ENCODE measurements at places on chromosomes 5 and 9.

DNA sequence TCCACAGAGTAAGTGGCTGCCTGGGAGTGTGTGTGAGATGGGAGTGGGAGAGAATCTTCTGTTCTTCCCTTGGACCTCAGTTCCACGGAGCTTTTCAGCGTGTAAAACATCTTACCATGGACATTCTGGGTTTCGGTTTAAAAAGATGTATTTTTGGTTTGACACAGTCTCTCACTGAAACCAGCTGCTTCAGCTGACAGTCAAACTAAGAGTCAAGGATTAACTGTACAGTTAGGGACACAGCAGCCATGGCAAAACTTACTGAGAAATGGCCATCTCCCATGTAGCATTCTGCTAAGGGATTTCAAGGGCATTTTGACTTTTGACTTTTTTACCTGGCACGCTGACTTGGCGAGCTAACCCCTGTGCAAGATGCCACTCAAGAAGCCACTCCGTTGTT is 93.8 kb upstream of the IL12B start:
- no peak for DNase-seq

DNA sequence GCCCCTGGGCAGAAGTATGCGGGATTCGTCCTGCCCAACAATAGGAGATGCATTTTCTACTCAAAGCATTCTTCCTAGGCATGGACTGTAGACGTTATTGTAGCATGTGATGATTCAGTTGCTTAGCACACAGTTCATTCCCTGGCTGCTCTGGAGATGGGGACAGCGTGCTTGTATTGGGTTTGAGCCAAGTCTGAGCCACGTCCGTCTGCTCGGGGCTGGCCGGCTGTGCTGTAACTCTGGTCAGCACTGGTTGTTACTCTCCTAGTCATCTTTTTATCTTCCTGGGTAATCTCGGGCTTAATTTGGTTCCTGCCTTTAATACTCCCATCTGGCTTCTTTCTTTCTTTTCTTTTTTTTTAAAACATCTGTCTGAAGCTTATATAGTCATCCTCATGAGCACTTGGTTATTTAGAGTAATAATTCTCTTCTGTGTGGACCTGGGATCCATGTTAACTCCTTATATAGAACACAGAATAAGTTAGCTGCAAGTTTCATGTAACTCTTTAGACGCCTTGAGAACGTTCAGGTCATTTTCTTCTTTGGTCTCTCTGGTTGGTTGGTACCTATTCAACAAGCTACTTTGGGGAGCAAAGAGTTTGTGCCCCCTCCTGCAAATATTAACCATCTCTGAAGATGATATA is 118.8 kb upstream of the RPS23 start:
- DNase-seq = no peak

DNA sequence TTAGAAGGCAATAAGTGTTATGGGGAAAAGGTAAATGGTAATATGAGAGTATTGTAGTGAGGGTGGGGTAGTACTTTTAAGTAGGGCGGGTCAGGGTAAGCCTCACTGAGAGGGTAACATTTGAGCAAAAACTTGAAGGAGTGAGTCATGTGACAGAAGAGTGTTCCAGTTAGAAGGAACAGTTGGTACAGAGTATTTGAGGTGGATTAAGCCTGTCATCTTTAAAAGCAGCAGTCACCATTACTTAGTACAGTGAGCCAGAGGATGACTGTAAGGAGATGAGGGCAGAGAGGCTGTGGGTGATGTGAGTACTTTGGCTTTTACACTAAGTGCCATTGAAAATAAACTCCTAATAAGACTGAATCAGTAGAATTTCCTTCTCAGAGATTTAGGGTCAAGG is 54.8 kb downstream of the UBAP1 start:
- no peak for DNase-seq

- DNase-seq = no peak
Observed at GRCh38 chr5:44881266-44881665, 72.5 kb downstream of the MRPS30 start.

DNA sequence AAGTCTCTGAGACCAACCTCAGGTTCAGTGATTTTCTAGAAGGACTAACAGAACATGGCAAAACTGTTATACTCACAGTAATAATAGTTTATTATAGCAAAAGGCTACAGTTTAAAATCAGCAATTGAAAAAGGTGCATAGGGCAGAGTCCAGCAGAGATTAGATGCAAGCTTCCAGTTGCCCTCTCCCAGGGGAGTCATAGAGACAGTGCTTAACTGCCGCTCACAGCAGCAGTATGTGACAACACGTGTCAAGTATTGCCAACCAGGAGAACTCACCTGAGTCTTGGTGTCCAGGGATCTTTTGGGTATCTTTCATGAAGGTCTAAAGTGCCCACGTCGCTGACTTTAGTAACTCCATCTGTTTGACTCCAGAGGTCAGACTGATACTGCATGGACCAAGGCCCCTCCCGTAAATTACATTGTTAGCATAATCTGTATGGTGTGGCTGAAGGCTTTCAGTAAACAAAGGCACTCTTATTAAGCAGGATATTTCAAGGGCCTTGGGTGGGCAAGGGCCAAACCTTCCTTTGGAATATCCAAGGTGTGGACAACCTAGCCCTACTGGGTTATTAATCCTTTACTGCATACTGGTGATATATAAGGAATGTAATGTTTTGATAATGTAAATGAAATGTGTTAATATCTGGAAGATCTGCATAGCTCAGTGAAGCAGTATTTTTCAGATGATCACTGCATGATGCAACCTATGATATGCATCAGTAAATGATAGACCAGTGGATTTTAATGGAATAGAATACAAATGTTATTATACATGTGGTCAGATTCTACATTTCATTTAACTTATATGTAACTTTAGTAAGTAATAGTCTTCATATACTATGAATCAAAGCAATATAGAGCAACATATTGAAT is 44.0 kb downstream of the RASA1 start:
- no peak for DNase-seq

- no peak for DNase-seq
Observed at GRCh38 chr5:141701360-141702119, 19.5 kb upstream of the ARAP3 start.

DNA sequence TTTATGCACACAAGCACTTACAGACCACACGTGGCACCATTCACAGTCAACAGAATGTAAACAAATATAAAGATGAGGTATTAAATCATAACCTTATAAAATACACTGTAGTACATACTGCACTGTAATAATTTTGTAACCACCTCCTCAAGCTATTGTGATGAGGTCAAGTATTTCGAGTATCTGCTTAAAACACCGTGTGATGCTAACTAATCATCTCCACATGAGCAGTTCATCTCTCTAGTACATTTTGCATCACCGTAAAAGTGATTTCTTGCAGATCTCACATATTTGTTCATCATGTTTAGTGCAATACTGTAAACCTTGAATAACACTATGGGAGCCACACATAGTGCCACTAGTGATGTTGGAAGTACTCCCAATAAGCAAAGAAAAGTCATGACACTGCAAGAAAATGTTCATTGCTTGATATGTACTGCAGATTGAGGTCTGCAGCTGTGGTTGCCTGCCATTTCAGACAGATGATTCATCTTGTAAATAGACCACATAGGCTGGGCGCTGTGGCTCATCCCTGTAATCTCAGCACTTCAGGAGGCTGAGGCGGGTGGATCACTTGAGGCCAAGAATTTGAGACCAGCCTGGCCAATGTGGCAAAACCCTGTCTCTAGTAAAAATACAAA is 44.3 kb downstream of the FOXB2 start:
- DNase-seq = no peak

DNA sequence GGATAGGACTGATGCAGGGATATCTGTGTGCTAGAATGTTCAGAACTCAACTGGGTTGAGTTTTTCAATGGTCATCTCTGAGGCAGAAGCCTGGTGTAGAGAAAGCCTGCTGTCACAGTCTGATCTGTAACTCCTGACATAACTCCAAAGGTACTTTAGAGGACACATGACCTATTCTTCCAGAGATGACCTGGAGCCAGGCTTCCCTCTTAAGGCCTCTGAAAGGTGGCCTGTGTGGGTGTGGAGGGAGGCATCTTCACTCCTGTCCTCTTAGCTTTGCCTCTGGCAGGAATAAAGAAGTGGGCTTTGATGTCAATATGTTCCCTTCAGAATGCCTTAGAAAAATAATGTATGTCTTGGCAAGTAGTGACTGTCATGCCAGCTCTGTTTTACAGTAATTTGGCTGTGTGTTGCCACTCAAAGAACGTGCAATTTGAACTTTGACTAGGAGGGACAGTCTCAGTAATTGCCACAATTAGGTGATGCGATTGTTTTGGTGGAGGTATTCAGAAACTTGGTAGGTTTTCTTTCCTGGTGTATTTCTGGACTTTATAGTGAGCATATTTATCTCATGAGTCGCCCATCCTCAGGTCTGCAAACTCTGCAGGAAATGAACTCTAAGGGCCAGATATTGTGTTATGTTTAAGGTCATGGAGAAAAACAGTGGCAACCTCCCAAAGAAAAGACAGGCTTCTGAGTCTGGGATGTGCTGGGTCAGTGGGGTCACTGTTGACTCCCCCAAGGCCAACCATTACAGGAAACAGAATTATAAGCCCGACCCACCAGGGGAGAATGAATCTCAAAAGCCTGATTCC is 3.2 kb upstream of the C5orf63 start:
- no peak for DNase-seq

GRCh38 chr9:132027752-132028663 is 51.7 kb downstream of the MED27 start:
- no peak for DNase-seq

DNA sequence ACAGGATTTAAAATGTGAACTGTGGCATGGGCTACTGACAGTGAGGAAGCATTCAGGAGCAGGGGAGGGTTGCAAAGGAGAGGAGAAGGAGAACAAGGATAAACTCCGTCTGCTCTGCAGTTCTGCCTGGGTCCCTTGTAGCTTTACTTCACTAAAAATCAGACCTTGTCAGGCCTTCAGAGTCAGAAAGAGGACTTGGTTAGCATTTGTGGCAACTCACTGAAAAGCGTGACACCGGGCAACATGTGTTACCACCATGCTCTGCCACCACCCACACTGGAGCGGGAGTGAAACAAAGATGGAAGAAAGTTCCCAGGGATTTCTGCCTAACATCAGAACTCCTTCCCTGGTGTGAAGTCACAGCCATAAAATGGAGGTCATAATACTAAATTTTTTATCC is 19.3 kb downstream of the FYB1 start:
- DNase-seq = no peak

- DNase-seq = no peak
Observed at GRCh38 chr5:64180661-64181343, 15.2 kb downstream of the RNF180 start.

GRCh38 chr5:72649449-72649848 is 142.2 kb upstream of the ZNF366 start:
- DNase-seq = no peak

- DNase-seq = no peak
Observed at GRCh38 chr9:17462869-17463464, 115.9 kb upstream of the SH3GL2 start.

DNA sequence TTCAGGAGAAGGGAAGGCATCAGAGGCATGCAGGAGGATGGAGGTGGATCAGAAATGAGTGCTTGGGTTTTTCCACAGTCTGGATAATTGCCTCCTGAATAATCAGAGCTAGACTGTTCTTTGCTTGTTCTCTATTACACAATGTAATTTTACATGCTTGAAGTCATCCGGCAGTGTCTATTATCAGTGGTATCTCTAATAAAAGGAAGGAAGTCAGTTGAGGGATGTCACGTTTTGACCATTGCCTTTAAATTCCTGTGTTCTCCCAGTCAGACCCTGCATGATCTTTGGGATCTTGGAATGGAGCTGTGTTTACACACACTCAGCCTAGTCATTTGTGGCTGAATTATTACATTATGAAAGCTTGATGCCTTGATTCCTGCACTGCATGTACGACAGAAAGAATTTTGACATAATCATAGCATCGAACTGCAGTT is 91.0 kb downstream of the PDE8B start:
- DNase-seq = no peak

GRCh38 chr9:89153232-89154017 is 25.2 kb downstream of the SHC3 start:
- DNase-seq = no peak

GRCh38 chr9:127927201-127927987 is 3.2 kb downstream of the PIP5KL1 start:
- no peak for DNase-seq

GRCh38 chr9:122107291-122107805 is 14.2 kb upstream of the TTLL11 start:
- no peak for DNase-seq

DNA sequence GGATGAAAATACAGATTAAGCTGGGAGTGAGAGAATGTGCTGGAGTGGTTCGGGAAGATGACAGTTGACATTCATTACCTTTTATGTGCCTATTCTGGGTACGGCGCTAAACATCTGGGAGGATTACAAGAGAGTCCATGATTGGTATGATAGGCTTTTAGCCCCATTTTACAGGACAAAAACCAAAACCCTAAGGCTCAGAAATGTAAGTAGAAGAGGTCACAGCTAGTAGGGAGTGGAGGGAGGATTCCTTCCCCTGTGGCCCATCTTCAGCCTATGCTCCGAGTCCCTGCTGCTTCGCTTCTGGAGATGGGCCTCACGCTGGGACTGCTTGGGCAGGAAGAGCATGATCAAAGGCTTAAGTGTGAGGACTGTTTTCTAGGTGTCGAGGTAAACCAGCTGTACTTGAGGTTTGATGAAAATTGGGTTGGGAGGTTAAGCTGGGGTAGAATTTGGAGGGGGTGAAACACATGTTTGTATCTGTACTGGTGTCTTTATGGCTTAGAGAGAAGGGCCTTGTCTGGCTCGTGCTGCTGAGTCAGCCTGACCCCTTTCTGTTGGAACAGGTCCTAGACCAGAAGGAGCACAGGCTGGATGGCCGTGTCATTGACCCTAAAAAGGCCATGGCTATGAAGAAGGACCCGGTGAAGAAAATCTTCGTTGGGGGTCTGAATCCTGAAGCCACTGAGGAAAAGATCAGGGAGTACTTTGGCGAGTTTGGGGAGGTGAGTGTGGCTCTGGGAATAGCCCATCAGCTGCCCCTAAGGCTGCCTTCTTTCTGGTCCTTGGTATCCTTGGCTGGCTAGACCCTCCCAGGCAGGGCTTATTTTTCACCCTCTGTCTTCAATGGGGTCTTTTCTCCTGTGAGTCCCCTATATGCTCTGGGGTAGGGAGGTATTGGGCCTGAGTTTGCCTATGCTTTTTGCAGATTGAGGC is 2.1 kb downstream of the HNRNPAB start:
- no peak for DNase-seq

DNA sequence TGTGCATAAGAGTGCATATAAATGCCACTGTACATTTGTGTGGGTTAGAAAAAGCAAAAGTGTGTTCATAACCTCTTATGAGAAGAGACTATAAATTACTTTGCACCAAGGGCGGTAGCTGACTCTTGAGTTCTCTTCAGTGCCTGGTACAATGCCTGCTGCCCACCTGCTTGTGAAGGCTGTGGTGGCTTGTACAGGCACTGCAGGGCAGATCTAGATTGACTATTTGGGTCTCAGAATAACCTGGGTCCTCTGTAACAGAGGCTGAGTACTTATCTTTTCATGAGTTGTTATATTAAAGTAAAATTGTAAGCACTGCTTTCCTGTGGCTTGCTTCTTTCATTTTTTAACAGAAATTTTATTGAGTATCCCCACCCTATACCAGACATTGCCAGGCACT is 22.8 kb downstream of the LMNB1 start:
- DNase-seq = no peak

- no peak for DNase-seq
Observed at GRCh38 chr9:93590609-93591234, 14.3 kb downstream of the PHF2 start.

GRCh38 chr9:68991457-68991856 is 22.5 kb downstream of the PRKACG start:
- no peak for DNase-seq

GRCh38 chr5:102583276-102584124 is 84.7 kb upstream of the SLCO6A1 start:
- DNase-seq = no peak

Measured in hypothalamus (tissue), 51 donors.